ENCODE measurements at places on chromosomes 7 and 10. TPM values are rescaled to one million over a fixed set of nuclear protein-coding genes. Genes with fewer than 3 reads are reported as not detected.

Gene TAS2R41
- not detected for total RNA-seq

Gene AKR1E2
- total RNA-seq: 1.3 TPM

Gene GPNMB
- total RNA-seq: 125 TPM

Gene C1GALT1
- 33.7 TPM for total RNA-seq

Gene CAMK1D
- total RNA-seq: 10.7 TPM

- ATAC-seq: no peak
Measured at GRCh38 chr10:79232864-79233263, 114.4 kb upstream of the PPIF start.

GRCh38 chr7:148994576-148994975, 33.7 kb downstream of the PDIA4 start:
- ATAC-seq: no peak

DNA sequence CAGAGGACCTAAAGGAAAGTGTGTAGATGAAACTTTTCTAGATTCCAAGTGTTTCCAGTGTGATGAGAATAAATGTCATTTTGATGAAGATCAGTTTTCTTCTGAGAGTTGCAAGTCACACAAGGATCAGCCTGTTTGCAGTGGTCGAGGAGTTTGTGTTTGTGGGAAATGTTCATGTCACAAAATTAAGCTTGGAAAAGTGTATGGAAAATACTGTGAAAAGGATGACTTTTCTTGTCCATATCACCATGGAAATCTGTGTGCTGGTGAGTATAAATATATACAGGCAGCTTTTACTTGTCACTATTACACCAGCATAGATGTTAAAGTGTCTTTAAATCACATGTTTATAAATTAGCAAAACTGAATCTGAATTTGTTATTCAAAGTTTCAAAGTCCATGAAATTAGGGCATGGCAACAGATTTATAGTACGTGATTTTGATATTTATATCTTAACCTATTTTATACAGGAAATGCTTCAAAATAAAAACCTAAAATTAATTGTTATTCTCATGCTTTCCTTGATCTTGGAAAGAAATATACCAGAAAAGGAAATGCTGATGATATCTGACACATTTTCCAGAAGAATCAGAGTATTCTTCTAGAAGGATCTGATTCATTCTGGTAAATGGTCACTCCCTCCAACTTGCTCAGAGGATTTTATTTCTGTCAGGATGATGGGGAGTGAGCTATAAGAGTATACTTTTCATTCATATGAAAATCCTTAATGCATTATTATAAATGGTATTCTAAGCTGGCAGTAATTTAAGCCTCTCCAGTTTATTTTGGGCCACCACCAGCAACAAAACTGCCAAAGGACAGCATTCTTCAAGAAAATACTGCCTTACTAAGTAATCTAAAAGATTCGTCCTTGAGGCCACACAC, 71.4 kb downstream of the ITGB8 start:
- ATAC-seq: no peak

GRCh38 chr7:107560898-107561516, 2.7 kb downstream of the COG5 start:
- ATAC-seq: peak; percentile 48

GRCh38 chr7:12564996-12565764, 5.3 kb upstream of the SCIN start:
- ATAC-seq: no peak

DNA sequence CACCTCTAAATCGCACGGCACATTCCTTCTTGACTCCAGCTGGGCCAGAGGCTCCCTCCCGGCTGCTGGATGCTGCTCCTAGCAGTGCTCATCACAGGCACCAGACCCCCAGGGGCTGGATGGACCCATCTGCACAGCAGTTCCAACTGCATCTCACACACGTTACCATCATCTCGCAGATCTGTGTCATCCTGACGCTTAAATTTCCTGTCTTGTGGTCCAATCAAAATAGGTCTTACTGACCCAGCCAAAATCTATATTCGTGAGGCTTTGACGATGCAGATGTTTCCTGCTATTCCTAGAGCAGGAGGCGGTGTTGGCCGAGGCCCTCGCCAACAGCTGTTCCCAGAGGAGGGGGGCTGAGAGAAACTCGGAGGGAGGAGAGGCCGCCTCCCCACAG, 108.0 kb downstream of the MKI67 start:
- ATAC-seq: no peak

DNA sequence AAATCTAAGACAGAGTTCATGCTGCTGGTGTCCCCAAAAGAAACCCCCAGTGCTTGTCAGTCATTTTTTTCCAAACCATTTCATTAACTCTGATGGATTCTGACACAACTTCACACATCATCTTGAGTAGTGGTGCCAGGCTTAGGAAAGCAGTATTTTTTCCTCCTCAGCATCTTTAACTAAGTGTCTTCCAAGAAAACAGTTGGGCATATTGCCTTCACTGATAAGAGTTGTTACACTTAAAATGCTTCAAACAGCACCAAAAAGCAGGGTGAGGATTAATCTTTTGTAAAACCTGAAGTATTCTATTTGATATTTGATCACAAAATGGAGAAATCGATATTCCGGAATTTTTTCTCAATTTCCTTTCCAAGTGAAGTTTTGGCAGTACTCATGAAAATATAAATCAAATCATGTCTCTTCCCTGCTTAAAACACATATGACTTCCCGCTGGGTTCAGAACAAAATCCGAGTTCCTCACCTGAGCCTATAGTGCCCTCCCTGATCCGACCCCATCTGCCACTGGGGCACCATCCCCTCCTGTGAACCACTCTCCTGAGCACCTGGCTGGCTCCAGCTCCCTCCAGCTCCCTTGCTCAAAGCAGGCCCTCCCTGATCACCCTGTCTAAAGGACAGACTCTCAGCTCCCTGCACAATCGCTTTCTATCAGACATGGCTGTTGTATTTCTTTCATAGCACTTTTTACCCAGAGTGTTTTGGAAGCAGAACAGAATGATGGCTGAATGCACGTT, 61.6 kb downstream of the CYTH3 start:
- ATAC-seq: no peak

DNA sequence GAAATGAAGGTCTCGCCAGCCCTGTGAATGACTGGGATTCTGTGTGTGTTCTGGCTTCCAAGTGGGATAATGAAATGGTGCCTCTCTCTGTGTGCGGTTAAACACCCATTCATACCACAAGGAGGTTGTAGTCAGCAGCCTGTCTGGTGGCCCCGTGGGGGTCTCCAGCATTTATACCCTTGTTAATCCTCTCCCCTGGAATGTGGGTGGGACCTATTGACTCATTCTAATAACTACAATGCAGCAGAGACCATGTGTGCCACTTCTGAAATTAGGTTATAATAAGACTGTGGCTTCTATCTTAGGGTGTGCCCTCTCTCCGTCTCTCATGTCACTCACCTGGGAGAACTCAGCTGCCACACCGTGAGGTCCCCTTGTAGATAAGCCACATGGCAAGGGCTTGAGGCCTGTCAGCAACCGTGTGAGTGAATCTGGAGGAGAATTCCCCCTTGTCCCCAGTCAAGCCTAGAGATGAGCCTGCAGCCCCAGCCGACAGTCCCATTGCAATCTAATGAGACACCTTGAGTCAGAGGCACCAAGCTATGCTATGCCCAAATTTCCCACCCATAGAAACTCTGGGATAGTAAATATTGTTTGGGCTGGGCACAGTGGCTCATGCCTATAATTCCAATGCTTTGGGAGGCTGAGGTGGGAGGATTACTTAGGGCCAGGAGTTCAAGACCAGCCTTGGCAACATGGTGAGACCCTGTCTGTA, 106.8 kb downstream of the GALNT17 start:
- no peak for ATAC-seq

- no peak for ATAC-seq
Measured at GRCh38 chr10:14547816-14548215, 217.1 kb upstream of the FRMD4A start.
